ENCODE measurements at places on chromosomes 7 and 10.

GRCh38 chr10:112967200-112967599 lies 17.2 kb downstream of the TCF7L2 start:
- DNase-seq, result no peak

- DNase-seq, result peak; percentile 62
Measured at GRCh38 chr10:35690534-35690933, 48.4 kb upstream of the FZD8 start.

GRCh38 chr10:114920459-114920858 lies 17.5 kb upstream of the TRUB1 start:
- DNase-seq, result no peak

- peak; percentile 80 for DNase-seq
Measured at GRCh38 chr10:80356563-80356988, at the start of the genes DYDC1 and DYDC2. Gene DYDC1 (minus strand): TSS chr10:80356755. CDS start chr10:80352601, 4,154 bp downstream. Gene DYDC2 (plus strand): TSS chr10:80356781. CDS start chr10:80362444, 5,663 bp downstream.

GRCh38 chr10:63462442-63462841 lies 3.3 kb downstream of the JMJD1C start:
- no peak for DNase-seq

DNA sequence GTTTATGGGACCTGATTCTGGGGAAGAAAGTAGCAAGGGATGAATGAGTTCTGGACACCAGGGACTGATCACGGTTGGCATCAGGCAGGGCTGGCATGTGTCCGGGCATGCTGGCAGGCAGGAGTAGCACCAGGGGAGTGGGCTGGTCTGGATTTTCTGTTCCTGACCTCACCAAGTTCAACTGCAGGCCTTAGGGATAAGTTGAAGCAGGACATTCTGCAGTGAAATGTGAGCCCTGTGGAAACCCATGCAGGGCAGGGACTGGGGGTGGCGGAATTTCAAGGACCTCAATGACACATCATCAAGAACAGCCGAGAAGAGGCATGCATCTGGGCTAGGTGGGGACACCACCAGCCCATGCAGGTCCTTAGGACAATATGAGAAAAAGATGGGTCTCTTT lies 80.2 kb upstream of the ADAM12 start:
- DNase-seq, result no peak

- no peak for DNase-seq
Measured at GRCh38 chr7:80967071-80967916, 48.4 kb upstream of the SEMA3C start.

- no peak for DNase-seq
Measured at GRCh38 chr10:33781606-33782395, 447.3 kb upstream of the NRP1 start.

- no peak for DNase-seq
Measured at GRCh38 chr10:11430421-11431215, 180.8 kb downstream of the USP6NL start.

- no peak for DNase-seq
Measured at GRCh38 chr10:30285970-30286369, 63.1 kb downstream of the MTPAP start.

DNA sequence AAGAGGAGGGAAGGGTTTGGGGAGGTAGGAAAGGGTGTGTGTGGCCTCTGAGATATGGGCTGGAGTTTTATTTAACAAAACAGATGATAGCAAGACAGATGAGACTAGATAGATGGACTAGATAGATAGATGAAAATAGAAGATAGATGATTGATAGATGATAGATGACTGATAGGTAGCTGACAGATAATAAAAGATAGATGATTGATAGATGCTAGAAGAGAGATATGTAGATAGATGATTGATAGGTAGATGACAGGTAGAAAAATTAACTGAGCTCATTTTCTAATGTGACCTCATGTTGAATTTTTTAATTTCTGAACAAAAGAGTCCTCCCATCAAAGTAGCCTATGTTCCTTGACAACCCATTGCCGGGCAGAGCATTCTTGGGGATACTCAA lies 116.6 kb upstream of the SFMBT2 start:
- DNase-seq, result no peak

DNA sequence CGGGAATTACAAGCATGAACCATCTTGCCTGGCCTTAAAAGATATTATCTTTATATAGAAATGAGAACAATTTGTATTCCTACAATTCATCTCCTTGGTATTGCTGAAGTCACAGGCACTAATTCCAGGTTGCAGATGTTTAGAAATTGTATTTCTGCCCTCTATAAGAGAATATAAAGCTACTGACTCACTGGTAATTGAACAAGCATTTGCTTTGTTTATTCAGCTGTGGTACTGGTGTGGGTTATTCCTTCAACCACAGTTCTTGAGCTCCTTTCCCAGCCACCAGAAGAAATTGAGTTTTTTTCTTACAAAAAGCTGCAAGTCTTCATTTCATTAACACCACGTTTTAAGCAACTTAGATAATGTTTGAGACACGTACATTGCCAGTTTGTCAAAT lies 29.0 kb upstream of the MPP7 start:
- DNase-seq, result no peak

GRCh38 chr7:35716038-35716803 lies 21.3 kb upstream of the HERPUD2 start:
- no peak for DNase-seq

DNA sequence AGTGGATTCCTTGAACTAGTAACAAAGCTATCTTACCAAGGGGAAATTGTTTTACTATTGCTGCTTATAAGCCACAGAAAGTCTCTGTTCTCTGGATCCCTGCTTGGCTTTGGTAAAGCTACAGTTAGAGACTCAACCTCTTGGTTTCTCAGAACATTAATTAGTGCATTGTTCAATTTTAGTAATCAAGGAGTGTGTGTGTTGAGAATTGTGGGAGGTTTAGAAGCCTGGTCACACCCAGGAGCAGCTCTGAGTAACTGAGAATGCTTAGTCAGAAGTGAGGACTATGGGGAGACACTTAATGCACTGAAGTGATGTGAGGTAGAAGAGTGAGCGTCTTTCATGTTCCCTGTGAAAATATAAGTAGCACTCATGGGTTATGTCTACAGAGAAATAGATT lies 8.2 kb upstream of the ACTA2 start:
- DNase-seq, result no peak

DNA sequence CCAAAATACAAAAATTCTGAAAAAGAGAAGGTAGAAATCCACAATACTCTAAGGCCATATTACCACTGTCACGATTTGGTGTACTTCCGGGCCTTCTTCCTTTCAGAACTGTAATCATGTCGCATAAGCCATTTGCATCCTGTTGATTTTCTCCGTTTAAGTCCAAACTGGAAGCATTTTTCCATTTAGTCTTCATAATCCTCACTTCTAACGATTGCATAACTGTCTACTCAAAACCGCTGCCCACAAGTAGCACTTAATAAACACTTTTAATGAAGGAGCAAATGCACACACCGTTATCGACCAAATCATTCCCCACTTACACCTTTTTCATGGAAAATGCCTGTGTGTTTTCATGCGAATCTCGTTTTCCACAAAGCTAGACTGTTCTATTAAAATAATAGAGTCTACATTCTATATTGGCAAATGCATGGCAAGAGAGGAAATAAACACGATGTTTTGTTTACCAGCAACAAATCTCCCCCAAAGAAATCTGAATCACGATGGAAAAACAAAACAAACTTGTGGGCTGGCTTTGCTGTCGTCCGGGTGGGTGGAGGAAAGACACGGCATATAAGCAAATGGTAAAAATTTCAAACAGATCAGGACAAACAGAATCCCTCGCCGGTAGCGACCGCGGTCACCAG lies 1.0 kb downstream of the ATE1 start:
- DNase-seq, result no peak

- no peak for DNase-seq
Measured at GRCh38 chr10:60958892-60959601, 15.1 kb upstream of the RHOBTB1 start.

DNA sequence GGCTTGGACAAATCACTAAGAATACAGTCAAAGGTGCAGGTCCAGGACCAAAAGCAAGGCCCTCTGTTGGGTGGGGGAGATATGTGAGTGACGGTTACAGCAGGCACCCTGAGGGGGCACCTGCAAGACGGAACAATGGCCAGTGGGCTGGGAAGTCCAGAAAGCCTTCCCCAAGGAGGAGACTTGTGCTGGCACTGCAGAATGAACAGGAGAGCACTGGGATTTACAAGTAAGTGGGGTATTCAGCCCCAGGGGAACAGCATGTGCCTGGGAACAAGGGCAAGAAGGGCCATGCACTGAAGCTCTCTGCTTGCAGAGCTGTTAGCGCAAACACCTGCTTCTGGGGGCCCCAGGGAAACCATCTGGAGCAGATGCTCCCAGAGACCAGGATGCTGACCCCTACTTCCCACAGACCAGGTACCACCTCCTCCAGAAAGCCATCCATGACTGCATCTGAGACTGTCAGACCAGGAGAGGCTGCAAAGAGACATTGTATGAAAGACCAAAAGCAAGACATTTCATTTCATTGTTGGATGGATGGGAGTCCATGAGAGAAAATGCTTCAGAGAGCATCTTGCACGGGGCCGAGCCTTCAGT lies 24.6 kb upstream of the ZMIZ1 start:
- DNase-seq, result no peak

DNA sequence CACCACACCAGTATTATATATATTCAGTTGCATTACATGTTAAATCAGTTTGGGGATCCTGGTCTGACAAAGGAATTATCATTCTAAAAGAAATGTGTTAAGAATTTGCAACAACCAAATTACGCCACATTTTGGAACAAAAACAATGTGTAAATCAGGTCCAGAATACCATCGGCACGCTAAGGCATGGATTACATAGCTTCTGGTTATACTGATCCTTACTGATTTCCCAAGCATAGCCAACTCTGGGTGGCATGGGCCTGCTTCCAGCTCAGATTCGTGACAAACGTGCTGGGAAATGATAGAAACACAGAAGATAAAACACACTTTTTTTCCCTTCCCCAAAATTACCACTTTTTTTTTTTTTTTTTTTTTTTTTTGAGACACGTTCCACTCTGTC lies 660.0 kb downstream of the SORCS1 start:
- no peak for DNase-seq

DNA sequence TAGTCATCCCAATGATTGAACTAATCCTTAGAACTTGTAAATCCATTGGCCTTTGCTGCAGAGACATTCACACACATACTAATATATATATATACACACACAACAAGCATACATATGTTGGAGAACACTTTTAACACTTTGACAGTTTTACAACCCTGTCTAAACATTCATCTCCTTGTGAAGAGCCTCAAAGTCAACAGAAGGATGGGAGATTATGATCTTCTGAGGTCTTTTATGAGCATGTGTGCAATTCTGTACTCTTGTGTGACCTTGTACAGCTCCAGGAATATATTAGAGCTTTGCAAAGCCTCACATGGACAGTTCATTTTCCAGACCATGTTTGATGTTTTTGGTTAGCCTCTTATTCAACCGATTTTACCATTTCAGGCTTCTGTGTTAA lies 589.0 kb downstream of the NXPH1 start:
- DNase-seq, result no peak

GRCh38 chr7:142878315-142878714 lies 7.2 kb downstream of the TRPV6 start:
- DNase-seq, result no peak

DNA sequence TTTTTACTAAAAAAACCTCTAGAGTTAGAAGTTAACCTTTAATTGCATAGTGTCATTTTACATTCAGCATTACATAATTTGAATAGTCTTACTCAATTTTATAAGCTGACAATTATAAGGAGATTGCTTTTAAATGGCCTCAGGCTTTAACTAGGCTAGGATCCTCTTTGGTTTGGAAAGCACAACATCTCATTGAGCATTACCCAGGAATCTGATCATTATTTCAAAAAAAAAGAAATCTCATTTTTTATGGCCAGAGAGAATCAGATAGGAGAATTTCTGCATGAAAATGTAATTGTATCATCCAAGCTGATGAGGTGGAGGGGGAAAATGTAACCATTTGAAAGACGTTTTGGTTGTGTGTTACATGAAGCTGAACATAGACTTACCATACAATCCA lies 324.9 kb upstream of the POT1 start:
- no peak for DNase-seq

- DNase-seq, result no peak
Measured at GRCh38 chr7:128361411-128362379, at the start of gene PRRT4. Gene PRRT4 (minus strand): TSS chr7:128361690.

DNA sequence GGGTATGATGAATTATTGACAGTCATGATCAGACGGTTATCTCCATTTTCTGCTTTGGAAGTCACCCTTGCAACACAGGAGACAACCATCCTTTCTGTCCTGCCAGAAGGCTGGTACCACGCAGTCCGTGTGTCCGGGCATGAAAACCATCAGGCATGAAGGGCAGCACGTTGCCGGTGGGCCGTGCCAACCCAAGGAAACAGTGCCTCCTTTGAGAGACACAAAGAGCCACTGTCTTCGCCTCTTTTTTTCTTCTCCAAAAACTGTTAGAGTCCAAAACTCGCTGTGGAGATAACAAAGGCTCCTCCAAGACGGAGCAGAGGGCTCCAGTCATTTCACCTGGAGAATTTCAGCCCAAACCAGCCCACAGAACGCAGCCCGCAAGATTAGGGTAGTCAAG lies 60.4 kb upstream of the ARHGAP21 start:
- DNase-seq, result no peak

- DNase-seq, result no peak
Measured at GRCh38 chr10:97796651-97797050, 24.9 kb upstream of the SFRP5 start.

- no peak for DNase-seq
Measured at GRCh38 chr10:83607959-83608745, 531.2 kb upstream of the GHITM start.

DNA sequence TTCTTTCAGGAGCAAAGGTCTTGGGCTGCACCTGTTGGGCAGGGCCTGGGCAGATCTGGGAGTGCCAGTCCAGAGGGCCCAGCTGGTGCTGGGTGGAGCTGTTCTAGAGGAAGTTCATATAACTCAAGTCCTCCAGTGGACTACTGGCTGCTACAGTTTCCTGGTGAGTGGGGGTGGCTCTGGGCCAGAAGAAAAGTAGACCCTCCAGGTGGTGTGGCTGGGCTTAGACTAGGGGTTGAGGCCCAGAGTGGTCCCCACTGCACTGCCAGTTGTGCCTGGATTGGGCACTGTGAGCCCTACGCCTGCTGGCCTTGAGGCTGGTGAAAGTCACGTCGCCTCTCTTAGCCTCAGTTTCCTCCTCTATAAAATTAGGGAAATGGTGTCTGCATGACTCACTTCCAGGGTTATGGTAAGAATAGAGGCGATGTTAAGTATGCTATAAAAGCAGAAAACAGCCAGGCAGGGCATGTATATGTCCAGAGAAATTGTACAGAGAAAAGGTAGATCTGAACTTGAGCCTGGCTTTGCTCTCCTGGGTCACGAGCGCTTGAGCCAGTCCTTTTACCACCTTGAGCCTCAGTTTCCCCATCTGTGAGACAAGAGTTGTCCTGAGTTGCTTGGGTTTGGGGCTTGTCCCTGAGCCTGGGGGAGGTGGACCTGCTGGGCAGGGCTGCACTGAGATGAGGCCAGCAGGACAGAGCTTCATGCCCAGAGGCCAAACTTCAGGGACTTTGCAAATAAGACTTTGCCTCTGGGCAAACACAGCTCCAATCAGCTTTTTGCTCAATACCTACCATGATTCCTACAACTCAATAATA lies 3.8 kb upstream of the CLDN3 start:
- DNase-seq, result no peak

DNA sequence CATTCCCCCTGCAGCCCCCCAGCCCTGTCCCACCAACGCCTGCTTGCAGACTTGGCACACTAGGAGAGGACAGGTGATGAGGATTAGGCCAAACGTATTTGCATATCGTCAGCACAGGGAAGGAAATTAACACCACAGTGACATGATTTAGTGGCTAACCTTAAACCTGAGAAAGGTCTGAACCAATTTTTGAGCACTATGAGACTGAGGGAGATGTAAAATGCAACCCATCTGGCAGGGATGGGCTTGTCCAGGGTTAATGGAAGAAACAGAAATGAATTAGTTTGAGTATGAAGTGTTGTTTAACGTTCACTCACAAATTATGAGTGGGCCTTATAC lies 183.6 kb downstream of the TAX1BP1 start:
- no peak for DNase-seq

Measured in NCI-H1436 (cell line).